Vagina (tissue), 2 donors: ENCODE measurements at places on chromosomes 13 and 19. TPM values are rescaled to one million over a fixed set of nuclear protein-coding genes. Genes with fewer than 3 reads are reported as not detected.
A peak's percentile ranks its signal among the peaks of the same experiment; 100 is the strongest.

Gene PALM
- total RNA-seq = 40.0 TPM

Gene SIGLEC9
- total RNA-seq = 5.9 TPM

Gene PCP2
- not detected for total RNA-seq

Gene SIRT6
- 65.6 TPM for total RNA-seq

Gene ANKRD24
- total RNA-seq = 0.25 TPM

Gene ZNF530
- 0.74 TPM for total RNA-seq

Gene KLF5
- total RNA-seq = 76.1 TPM

Gene FPR1
- total RNA-seq = 12.8 TPM

Gene WDR62
- total RNA-seq = 2.5 TPM

Gene ZNF723
- total RNA-seq = not detected

Gene MTMR6
- total RNA-seq = 14.0 TPM

Gene FXYD5
- 144 TPM for total RNA-seq

DNA sequence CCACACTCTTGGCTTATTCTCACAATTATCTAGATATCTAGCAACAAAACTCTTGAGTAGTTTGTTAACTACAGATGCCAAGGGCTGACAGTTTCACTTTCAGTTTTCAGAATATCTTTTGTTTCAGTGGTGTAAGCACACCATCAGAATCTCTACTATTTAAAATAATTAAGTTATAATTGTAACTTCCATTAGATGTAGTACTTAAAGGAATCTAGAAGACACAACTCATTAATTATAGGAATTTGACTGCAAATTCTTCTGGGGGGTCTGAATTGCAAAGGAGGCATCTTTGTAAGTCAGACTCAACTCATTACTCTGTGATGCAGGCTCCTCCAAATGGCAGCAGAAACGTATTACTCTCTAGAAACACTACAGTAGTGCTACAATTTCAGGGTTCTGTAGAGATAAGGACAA lies 44.9 kb upstream of the USPL1 start:
- peaks cover 19% of the 10 kb centered on the region for H3K4me1 ChIP-seq
- no peak for DNase-seq
- peak overlapping the region; percentile 76 for H3K27ac ChIP-seq
- no peaks in the 10 kb centered on the region for H3K27me3 ChIP-seq
- no peaks in the 10 kb centered on the region for H3K36me3 ChIP-seq

- no peak for DNase-seq
- H3K4me3 ChIP-seq = no peak overlapping the region
- H3K27ac ChIP-seq = no peak overlapping the region
- no peaks in the 10 kb centered on the region for H3K36me3 ChIP-seq
- H3K4me1 ChIP-seq = no peaks in the 10 kb centered on the region
- no peaks in the 10 kb centered on the region for H3K27me3 ChIP-seq
Observed at GRCh38 chr13:95754069-95754468, 77.1 kb downstream of the DNAJC3 start.

- no peak for DNase-seq
- H3K4me3 ChIP-seq = peak overlapping the region; percentile 25
- H3K27ac ChIP-seq = no peak overlapping the region
- H3K4me1 ChIP-seq = no peaks in the 10 kb centered on the region
Observed at GRCh38 chr13:92805766-92806165, 420.8 kb upstream of the GPC6 start.

GRCh38 chr19:43809762-43810696 lies 7.8 kb upstream of the LYPD5 start:
- no peaks in the 10 kb centered on the region for H3K4me1 ChIP-seq
- no peak overlapping the region for H3K4me3 ChIP-seq
- no peaks in the 10 kb centered on the region for H3K27me3 ChIP-seq
- H3K27ac ChIP-seq = no peak overlapping the region
- no peak for DNase-seq

DNA sequence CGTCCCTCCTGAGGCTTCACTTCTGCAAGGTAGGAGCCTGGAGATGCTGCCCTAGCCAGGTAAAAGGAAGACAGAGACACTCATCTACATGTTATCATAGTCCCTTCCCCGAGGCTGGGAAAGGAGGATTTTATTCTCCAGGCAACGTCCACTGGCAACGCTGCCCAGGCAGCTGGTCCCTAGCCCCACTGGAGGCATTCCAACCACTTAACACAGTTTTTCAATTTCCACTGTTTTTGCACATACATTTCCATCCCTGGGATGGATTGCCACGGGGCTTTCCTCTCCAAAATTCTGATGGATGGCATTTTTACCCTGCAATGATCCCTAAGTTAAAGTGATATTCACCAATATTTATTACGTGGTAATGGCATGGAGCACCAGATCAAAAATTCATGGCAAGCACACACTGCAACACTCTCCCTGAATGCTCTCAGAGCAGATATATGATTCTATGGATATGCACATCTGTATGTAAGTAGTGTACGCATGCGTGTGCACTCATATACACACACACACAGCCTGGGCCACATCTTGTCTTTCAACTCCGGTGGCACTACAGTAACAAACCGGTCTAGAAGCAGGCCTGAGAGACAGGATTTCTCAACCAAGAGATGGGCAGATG lies 322.3 kb upstream of the TSHZ3 start:
- no peaks in the 10 kb centered on the region for H3K36me3 ChIP-seq
- no peaks in the 10 kb centered on the region for H3K4me1 ChIP-seq
- DNase-seq = no peak
- no peaks in the 10 kb centered on the region for H3K27me3 ChIP-seq
- no peak overlapping the region for H3K4me3 ChIP-seq

DNA sequence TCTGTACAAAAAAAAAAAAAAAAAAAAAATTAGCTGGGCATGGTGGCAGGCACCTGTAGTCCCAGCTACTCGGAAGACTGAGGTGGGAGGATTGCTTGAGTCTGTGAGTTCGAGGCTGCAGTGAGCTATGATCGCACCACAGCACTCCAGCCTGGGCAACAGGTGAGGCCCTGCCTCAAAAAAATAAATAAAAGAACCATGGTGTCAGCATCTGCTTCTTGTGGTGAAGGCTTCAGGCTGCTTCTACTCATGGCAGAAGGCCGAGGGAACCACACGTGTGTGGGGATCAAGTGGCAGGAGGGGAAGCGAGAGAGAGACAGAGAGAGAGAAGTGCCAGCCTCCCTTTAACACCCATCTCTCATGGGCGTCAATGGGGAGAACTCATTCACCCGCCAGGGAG lies 13.5 kb downstream of the BCL3 start:
- H3K36me3 ChIP-seq = peaks cover 35% of the 10 kb centered on the region
- H3K4me3 ChIP-seq = no peak overlapping the region
- DNase-seq = no peak

GRCh38 chr19:14369399-14370168 lies 11.7 kb upstream of the ADGRE5 start:
- H3K27ac ChIP-seq = peak overlapping the region; percentile 71
- H3K4me1 ChIP-seq = no peaks in the 10 kb centered on the region
- H3K27me3 ChIP-seq = no peaks in the 10 kb centered on the region
- no peak overlapping the region for H3K4me3 ChIP-seq

DNA sequence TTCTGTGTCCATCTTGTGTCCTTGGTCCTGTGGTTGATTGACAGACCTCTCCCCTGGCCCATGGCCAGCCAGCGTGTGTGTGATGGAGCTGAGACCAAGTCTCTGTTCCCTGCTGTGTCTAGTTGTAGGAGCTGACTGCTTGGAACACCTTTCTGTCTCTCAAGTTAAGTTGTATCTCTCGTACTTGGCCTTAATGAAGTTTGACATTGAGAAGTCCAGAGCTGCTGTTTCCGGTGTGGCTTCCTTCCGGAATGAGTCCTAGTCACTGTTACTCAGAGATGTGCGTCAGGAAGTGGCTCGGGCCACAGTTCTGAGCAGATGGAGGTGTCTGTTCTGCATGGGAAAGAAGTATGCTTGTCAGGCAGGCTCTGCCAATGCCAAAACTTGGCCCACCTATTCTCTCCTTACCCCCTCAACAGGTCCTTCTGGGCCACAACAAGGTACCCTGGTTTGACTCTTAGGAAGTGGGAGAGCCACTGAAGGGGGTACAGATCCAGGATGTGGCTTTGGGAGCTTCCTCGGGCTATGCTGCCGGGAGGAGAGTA lies 54.3 kb downstream of the GATAD2A start:
- DNase-seq = no peak
- H3K27ac ChIP-seq = peak overlapping the region; percentile 74
- H3K4me3 ChIP-seq = no peak overlapping the region

GRCh38 chr13:111623743-111624505 lies 303.5 kb downstream of the TEX29 start:
- DNase-seq = no peak
- H3K36me3 ChIP-seq = no peaks in the 10 kb centered on the region
- no peaks in the 10 kb centered on the region for H3K27me3 ChIP-seq
- no peaks in the 10 kb centered on the region for H3K4me1 ChIP-seq
- no peak overlapping the region for H3K4me3 ChIP-seq
- H3K27ac ChIP-seq = no peak overlapping the region

- no peak for DNase-seq
- no peaks in the 10 kb centered on the region for H3K27me3 ChIP-seq
- H3K4me3 ChIP-seq = no peak within 1 kb of the TSS
- H3K4me1 ChIP-seq = no peaks in the 10 kb centered on the region
- H3K27ac ChIP-seq = no peak within 1 kb of the TSS
Observed at GRCh38 chr19:2867025-2867991, at the start of gene ZNF556. Gene ZNF556 (plus strand): TSS chr19:2867335. CDS start chr19:2867422, 87 bp downstream.

DNA sequence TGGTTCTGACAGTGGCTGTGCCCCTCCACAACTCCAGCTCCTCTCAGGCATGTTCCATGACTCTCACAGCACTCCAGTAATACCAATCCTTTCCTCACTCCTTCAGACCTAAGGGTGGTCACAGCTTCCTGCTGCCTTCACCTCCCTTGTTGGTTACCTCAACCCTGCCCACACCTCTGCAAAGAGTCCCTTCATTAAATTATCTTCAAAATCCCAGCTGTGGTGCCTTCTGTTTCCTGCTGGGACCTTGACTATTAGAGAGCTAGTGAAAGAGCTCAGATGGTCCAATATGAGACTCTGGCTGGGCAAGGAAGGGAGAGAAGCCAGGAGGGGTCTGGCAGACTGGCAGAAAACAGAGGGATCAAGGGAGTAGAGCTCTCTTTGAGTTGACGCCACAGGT lies 26.1 kb downstream of the DEDD2 start:
- no peak overlapping the region for H3K4me3 ChIP-seq
- no peak overlapping the region for H3K27ac ChIP-seq
- peaks cover 4% of the 10 kb centered on the region for H3K4me1 ChIP-seq
- no peaks in the 10 kb centered on the region for H3K27me3 ChIP-seq
- no peak for DNase-seq

DNA sequence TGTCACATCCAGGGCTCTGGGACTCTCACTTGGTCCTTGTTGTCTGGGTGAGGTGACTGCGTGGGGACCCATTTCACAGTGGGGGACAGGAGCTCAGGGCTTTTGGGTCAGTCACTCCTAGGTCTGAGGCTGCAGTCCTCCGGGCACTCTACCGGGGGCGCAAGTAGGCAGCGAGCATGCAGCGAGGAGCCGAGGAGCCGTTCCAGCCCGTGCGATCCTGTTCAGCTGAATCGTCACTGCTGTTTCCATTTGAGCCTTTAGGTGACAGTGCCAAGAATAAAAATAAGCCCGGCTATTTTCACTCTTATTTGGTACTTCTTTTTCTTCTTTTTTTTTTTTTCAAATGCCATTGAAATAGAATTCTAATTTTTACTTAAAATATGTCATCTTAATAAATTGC lies 126.5 kb downstream of the ZNF536 start:
- H3K27ac ChIP-seq = no peak overlapping the region
- H3K27me3 ChIP-seq = no peaks in the 10 kb centered on the region
- H3K4me1 ChIP-seq = no peaks in the 10 kb centered on the region
- no peak overlapping the region for H3K4me3 ChIP-seq

GRCh38 chr13:36820222-36820621 lies 1.2 kb downstream of the RFXAP start:
- no peaks in the 10 kb centered on the region for H3K27me3 ChIP-seq
- H3K27ac ChIP-seq = peak overlapping the region; percentile 81
- no peaks in the 10 kb centered on the region for H3K36me3 ChIP-seq
- peaks cover 33% of the 10 kb centered on the region for H3K4me1 ChIP-seq
- H3K4me3 ChIP-seq = peak overlapping the region; percentile 79

- no peaks in the 10 kb centered on the region for H3K27me3 ChIP-seq
- no peaks in the 10 kb centered on the region for H3K36me3 ChIP-seq
- no peak overlapping the region for H3K27ac ChIP-seq
- H3K4me3 ChIP-seq = no peak overlapping the region
- H3K4me1 ChIP-seq = no peaks in the 10 kb centered on the region
Observed at GRCh38 chr19:17889609-17890214, 18.0 kb downstream of the SLC5A5 start.

DNA sequence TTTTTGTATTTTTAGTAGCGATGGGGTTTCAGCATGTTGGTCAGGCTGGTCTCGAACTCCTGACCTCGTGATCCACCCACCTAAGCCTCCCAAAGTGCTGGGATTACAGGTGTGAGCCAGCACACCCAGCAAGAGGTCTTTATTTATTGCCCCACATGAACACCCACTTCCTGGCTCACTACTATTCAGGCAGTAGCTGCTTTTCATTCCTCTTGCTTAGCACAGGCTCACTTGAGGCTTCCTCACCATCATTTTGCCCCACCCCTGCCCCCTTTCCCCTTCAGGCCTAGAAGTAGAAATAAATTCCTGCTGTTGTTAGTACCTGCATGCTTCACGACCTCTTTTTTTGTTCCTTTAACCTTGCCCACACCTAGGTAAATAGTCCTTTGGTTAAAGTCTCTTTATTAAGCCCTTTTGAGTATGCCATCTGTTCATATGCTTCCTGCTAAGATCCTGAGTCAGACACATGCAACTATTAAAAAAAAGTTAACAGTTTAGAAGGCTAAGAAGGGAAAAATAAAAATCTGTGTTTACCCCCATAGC lies 33.5 kb upstream of the ITM2B start:
- H3K36me3 ChIP-seq = no peaks in the 10 kb centered on the region
- no peak overlapping the region for H3K4me3 ChIP-seq
- H3K27me3 ChIP-seq = no peaks in the 10 kb centered on the region
- no peak overlapping the region for H3K27ac ChIP-seq
- DNase-seq = no peak

- H3K36me3 ChIP-seq = no peaks in the 10 kb centered on the region
- no peak overlapping the region for H3K27ac ChIP-seq
- no peak overlapping the region for H3K4me3 ChIP-seq
- no peaks in the 10 kb centered on the region for H3K27me3 ChIP-seq
- H3K4me1 ChIP-seq = no peaks in the 10 kb centered on the region
Observed at GRCh38 chr19:3125900-3126524, 9.8 kb upstream of the GNA15 start.

DNA sequence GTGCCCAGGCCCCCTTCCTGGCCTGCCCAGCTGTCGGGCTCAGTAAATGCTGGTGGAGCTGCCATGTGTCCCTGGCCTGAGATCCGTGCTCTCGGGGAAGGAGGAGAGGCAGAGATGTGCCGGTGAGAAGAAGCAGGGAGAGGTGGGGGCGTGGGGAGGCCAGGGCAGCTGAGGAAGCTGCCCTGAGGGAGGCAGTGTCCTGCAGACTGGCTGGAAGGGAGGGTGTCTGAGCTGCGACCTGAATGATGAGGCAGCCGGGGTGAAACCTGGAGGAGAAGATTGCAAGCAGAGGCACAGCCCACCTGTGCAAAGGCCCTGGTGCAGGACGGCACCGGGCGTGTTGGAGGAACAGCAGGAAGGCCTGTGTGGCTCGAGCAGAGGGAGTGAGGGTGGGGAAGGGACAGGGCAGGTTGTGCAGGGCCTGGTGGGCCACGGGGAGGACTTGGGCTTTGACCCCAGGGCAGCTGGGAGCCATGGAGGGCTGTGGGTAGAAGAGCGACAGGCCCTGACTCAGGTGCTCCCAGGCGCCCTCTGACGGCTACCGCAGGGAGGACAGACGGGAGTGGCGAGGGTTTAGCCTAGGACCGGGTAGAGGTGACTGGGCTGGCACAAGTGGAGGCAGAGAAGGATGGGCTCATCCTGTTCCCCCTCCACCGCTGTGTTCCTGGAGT lies 14.0 kb upstream of the CELF5 start:
- no peak overlapping the region for H3K27ac ChIP-seq
- H3K27me3 ChIP-seq = no peaks in the 10 kb centered on the region
- H3K36me3 ChIP-seq = no peaks in the 10 kb centered on the region
- H3K4me1 ChIP-seq = no peaks in the 10 kb centered on the region
- no peak for DNase-seq

- no peak overlapping the region for H3K27ac ChIP-seq
- H3K36me3 ChIP-seq = no peaks in the 10 kb centered on the region
Observed at GRCh38 chr13:99208845-99209527, 8.3 kb downstream of the UBAC2 start.
